ENCODE measurements at places on chromosomes 5 and 9. TPM values are rescaled to one million over a fixed set of nuclear protein-coding genes. Genes with fewer than 3 reads are reported as not detected.

The DNAJC18 gene
- total RNA-seq = 7.3 TPM

The CCDC112 gene
- 1.6 TPM for total RNA-seq

The F2RL2 gene
- not detected for total RNA-seq

The IL3 gene
- not detected for total RNA-seq

The DNAH5 gene
- total RNA-seq = not detected

The HOMER1 gene
- 1.5 TPM for total RNA-seq

The FEM1C gene
- 14.8 TPM for total RNA-seq

The PCDHAC1 gene
- total RNA-seq = not detected

The PPP2R2B gene
- 0.60 TPM for total RNA-seq

The INSL6 gene
- total RNA-seq = not detected

The NPDC1 gene
- total RNA-seq = 79.2 TPM

The WHRN gene
- total RNA-seq = 0.75 TPM

The PCDHA1 gene
- total RNA-seq = not detected

The SH3GL2 gene
- total RNA-seq = not detected

The ZSWIM6 gene
- total RNA-seq = 5.7 TPM

The C5orf58 gene
- not detected for total RNA-seq

The CDX1 gene
- not detected for total RNA-seq

The N4BP3 gene
- total RNA-seq = 3.4 TPM

The RANBP17 gene
- not detected for total RNA-seq

The CSF2 gene
- 4.3 TPM for total RNA-seq

The SNCAIP gene
- not detected for total RNA-seq

The TMEM252 gene
- not detected for total RNA-seq

The DDX4 gene
- total RNA-seq = 0.23 TPM

The PHPT1 gene
- total RNA-seq = 87.5 TPM

The LTC4S gene
- 3.9 TPM for total RNA-seq

The GDF9 gene
- 0.50 TPM for total RNA-seq

Measured in activated naive CD4-positive, alpha-beta T cell treated with anti-CD3 and anti-CD28 coated beads, Interleukin-2, amount 10 ng/mL, durations not matched to agents 5 hours and 36 hours (primary cell).